ENCODE measurements at places on chromosomes 2 and 18. TPM values are rescaled to one million over a fixed set of nuclear protein-coding genes. Genes with fewer than 3 reads are reported as not detected.

- no peaks in the 10 kb centered on the region for H3K4me1 ChIP-seq
- H3K27ac ChIP-seq: no peak overlapping the region
- peak; percentile 12 for DNase-seq
- no peaks in the 10 kb centered on the region for H3K36me3 ChIP-seq
Measured at GRCh38 chr2:113692698-113693428, 63.6 kb downstream of the SLC35F5 start.

- no peaks in the 10 kb centered on the region for H3K36me3 ChIP-seq
- DNase-seq: no peak
- no peaks in the 10 kb centered on the region for H3K4me1 ChIP-seq
- no peak overlapping the region for H3K4me3 ChIP-seq
- H3K27ac ChIP-seq: no peak overlapping the region
Measured at GRCh38 chr2:238483021-238483420, 56.3 kb downstream of the ASB1 start.

DNA sequence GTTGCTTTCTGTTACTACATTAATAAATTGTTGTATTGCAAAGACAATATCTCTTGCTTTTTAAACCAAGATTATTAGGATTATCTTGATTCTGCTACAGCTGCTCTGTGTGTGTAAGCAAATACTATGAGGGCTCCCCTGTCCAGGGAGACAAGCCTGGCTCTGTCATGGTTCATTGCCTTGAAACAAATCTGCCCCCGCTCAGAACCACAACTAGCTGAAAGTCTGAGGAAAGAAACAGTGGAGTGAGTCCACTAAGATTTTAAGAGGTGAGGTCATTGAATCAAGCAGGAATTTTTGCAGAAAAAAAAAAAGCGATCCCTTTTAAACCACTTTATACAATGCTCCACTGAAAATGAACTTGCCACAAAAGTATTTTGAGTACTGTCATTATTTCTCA, 30.8 kb upstream of the LRRTM4 start:
- no peak overlapping the region for H3K4me3 ChIP-seq
- H3K4me1 ChIP-seq: no peaks in the 10 kb centered on the region
- no peak overlapping the region for H3K27ac ChIP-seq
- H3K27me3 ChIP-seq: no peaks in the 10 kb centered on the region

DNA sequence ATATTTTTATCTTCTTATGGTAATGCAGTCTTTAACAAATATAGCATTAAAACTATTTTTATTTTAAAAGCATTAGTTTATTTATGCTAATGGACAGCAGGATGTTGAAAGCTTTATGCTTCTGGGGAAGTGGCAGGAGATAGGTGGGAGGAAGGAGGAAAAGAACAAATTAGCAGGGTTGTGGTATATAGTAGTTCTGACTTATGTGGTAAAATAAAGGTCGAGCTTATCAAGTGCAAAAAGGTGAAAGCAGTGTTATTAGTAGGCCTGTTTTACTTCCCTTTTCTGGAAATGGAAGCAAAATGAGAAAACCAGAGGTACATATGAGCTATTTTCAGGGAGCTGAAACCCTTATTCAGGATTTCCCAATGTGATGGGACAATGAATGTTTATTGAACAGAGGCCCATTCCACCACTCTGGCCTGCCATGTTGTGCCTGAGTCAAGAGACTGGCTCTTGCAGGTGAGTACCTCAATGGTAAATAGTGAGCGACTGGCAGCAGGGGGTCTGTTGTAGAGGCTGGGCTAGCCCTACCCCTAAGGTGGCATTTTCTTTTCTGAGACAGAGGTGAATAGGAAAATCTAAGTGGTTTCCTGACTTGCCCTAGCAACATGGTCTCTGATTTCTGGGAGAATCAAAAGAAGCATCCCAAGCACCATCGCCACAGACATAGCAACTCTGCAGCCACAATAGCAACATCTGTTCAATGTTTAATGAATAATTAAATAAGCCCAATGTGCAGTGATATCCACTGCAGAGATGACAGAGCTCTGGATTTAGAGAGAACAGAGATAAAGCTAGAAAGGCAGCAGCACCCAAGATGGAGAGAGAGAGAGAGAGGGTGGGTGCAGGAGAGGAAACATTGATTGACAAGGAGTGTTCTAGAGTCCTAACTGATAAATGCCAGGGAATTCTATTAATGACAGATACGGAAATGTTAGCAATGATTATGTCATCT, 119.7 kb downstream of the UPP2 start:
- no peak overlapping the region for H3K27ac ChIP-seq
- no peak for DNase-seq
- H3K27me3 ChIP-seq: no peaks in the 10 kb centered on the region
- H3K4me3 ChIP-seq: no peak overlapping the region
- no peaks in the 10 kb centered on the region for H3K4me1 ChIP-seq

DNA sequence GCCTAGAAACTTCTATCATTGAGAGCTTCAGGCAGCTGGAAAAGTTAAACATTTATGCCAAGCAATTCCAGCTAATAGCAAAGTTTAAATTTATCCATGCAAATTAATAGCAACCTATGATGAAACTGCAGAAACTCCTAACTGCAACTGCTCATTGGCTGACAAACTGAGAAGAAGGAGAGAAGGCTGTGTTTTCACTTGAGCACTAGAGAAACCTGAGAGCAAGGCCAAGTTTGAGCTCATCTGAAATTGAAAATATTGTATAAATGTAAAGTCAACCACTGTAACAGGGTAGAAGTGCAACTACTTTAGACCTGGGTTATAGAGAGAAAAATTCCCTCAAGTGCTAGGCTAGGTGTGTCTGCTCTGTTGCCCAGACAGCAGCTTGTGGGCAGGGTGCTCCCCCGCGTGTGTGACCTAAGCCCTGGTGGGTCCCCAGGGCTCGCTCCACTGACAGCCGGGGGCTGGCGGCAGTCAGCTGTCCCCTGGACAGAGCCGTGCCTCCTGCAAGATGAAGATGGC, 50.2 kb downstream of the CABYR start:
- no peak overlapping the region for H3K27ac ChIP-seq
- no peak for DNase-seq
- H3K4me3 ChIP-seq: no peak overlapping the region
- peaks cover 27% of the 10 kb centered on the region for H3K4me1 ChIP-seq
- H3K27me3 ChIP-seq: no peaks in the 10 kb centered on the region
- peaks cover 11% of the 10 kb centered on the region for H3K36me3 ChIP-seq

- no peaks in the 10 kb centered on the region for H3K4me1 ChIP-seq
- no peak for DNase-seq
- no peak overlapping the region for H3K4me3 ChIP-seq
- no peaks in the 10 kb centered on the region for H3K27me3 ChIP-seq
Measured at GRCh38 chr2:104975851-104976250, 62.0 kb upstream of the MRPS9 start.

Gene CTAGE1
- not detected for total RNA-seq

Gene CAPG
- total RNA-seq: 27.2 TPM

All from esophagus muscularis mucosa (tissue), 4 donors.